Foreskin melanocyte (primary cell): ENCODE measurements at places on chromosomes 4 and X.

- DNase-seq = no peak
Measured at GRCh38 chr4:118154649-118155048, 120.4 kb downstream of the NDST3 start.

- DNase-seq = no peak
Measured at GRCh38 chrX:23980011-23980441, 47.0 kb downstream of the KLHL15 start.

- no peak for DNase-seq
Measured at GRCh38 chr4:98558471-98559169, 99.8 kb downstream of the TSPAN5 start.

- no peak for DNase-seq
Measured at GRCh38 chr4:128284317-128284716, 3.3 kb downstream of the PGRMC2 start.

GRCh38 chr4:180913750-180914149 is 1329.5 kb upstream of the TENM3 start:
- peak; percentile 93 for DNase-seq

DNA sequence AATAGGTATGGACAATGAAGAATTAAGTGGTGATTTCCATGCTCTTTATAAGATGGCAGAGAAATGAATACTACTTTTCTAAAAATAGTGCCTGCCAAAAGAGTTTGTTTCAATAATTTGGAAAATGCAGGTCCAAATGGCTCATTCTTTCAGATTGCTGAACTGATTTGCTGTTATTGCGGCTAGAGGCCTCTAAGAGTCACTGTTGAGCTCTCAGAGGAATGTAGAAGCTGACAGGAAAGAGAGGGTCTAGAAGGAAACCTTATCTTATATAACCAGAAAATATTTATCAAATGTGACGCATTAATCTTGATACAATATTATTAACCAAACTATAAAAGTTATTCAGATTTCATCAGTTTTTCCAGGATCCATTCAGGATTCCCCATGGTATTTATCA is 65.7 kb upstream of the PAGE1 start:
- DNase-seq = no peak

- DNase-seq = no peak
Measured at GRCh38 chr4:20529691-20530090, 170.6 kb upstream of the PACRGL start.
